ENCODE measurements at places on chromosomes 1 and 21.
A peak's percentile ranks its signal among the peaks of the same experiment; 100 is the strongest.

DNA sequence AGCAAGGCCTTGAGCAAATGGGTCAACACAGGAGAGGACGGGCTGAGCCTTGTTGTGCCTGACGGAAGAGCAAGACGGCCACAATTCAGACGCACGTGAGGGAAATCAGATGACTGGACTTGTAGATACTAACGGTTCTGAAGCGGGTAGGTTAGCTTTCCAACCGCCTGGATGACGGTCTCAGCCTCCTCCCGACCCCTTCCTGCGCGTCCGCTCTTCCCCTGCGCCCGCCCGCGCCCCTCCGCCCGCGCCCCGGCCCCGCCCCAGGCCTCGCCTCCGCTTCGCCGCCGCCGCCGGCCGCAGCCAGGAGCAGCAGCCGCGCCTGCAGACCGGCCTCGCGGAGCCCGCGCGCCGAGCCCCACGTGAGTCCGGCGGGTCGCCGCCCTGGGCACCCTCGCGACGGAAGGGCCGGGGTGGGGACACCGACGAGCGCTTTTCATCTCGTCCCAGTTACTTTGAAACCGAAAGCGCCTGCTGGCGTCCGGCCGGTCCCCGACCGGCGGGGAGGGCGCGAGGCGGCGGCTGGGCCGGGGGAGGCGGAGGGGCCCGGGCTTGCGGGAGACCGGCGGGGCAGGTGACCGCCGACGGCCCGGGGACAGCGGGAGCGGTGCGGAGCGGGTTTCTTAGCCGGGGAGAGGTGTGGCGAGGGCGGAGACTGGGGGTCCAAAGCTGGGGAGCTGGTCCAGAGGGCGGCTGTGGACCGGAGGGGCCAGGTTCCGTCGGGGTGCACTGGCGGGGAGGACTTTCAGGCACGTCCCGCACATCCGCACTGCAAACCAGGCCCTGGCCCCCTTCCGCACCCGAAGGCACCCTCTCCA, at the start of gene TRAF5:
Gene TRAF5 (plus strand): TSS at position 306 of the 818 bp plus-strand sequence. CDS start 26,407 bp downstream, outside the sequence.
- no peak for DNase-seq

DNA sequence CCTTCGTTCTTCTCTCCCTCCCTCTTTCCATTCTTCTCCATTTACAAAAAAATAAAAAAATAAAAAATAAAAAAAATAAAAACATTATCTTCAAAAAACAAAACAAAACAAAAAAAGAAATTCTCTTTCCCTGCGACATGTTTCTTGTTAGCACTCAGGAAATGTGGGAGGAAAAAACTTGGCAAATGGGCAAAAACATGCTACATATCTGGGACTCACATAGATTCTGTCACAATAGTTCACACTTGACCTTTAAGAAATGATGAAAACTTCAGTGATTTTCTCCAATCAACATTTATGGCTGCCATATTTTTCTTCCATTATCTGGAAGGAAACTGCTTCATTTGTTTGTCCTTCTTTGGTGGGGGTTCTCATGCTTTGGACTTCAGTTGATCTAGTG, 109.3 kb downstream of the PRKAB2 start:
- DNase-seq: no peak

DNA sequence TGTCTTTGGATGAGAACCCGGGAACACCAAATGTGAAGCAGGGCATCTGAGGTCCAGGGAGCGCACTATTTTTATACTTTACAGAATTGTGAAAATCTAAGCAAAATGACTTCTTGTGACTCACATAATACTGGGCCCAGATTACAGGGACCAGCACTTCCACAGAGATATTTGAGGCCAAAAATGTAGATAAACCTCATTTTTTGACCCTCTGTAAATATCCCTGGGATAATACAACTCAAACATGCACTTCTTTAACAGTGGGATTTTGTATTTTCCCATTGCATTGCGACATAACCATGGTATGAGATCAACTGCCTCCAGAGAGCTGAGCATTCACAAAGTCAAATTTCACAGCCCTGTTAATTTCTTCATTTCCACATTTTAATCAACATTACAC, 289.4 kb upstream of the ADGRL4 start:
- no peak for DNase-seq

GRCh38 chr1:59718989-59719360, 95.8 kb upstream of the HOOK1 start:
- DNase-seq: no peak

DNA sequence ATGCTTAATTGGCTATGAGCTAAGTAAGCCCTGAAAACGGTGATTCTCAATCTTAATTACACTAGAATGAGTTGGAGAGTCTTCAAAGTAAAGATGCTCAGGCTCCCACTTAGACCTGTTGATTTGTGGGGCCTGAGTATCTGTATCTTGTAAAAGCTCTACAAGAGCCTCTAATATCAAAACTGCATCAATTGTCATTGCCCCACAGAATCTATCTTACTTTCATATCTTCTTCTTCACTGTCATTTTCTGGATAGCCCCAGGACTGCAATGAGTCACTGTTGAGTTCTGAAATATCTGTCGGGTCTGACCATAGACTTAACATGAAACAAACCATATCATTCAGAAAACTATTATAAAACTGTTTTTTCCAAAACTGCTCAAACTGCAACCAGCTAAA, 102.8 kb upstream of the SERTAD4 start:
- DNase-seq: no peak

GRCh38 chr1:156113282-156113950, 1.1 kb upstream of the LMNA start:
- peak; percentile 68 for DNase-seq

DNA sequence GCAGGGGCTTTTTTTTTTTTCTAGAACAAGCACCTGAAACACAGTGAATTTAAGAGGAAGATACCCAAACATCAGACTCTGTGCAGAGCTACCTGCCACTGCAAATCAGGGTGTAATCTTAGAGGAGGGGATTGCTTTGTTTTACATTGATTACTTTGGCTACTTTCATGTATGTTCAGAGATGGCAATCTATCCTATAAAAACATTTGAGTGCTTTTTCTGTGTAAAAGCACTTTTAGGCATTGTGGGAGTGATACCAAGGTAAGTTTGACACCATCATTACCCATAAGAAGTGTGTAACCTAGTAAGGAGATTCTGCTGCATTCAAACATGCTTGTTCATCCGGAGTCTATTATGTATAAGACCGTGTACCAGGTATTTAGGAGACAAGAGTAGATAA, 50.1 kb downstream of the ZFYVE9 start:
- DNase-seq: no peak

DNA sequence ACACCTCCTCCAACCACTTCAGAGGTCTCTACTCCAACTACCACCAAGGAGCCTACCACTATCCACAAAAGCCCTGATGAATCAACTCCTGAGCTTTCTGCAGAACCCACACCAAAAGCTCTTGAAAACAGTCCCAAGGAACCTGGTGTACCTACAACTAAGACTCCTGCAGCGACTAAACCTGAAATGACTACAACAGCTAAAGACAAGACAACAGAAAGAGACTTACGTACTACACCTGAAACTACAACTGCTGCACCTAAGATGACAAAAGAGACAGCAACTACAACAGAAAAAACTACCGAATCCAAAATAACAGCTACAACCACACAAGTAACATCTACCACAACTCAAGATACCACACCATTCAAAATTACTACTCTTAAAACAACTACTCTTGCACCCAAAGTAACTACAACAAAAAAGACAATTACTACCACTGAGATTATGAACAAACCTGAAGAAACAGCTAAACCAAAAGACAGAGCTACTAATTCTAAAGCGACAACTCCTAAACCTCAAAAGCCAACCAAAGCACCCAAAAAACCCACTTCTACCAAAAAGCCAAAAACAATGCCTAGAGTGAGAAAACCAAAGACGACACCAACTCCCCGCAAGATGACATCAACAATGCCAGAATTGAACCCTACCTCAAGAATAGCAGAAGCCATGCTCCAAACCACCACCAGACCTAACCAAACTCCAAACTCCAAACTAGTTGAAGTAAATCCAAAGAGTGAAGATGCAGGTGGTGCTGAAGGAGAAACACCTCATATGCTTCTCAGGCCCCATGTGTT, 66.6 kb downstream of the TPR start:
- DNase-seq: no peak

- no peak for DNase-seq
These were observed 1581.4 kb downstream of the KCNT2 start for GRCh38 chr1:195026792-195027191.

DNA sequence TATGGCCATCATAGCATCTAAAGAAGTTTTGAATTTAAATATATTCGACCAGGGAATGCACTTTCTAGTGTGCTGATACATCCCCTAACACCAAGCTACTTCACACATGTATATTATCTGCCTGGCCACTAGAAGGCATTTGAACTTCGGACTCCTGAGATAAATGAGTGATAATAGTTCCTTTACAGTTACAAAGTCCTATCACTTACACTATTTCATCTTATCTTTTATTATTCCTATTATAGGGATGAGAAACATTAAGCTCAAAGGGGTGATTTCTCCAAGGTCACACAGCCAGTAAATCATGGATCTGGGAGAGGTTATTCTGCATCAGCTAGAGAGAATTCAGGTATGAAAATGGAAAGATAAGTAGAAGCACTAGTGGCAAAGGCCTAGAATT, 40.3 kb downstream of the GPATCH2 start:
- DNase-seq: no peak

GRCh38 chr1:7616076-7616832, 154.8 kb upstream of the VAMP3 start:
- peak; percentile 8 for DNase-seq

- no peak for DNase-seq
These were observed 30.5 kb upstream of the B3GALT2 start for GRCh38 chr1:193216920-193217319.

DNA sequence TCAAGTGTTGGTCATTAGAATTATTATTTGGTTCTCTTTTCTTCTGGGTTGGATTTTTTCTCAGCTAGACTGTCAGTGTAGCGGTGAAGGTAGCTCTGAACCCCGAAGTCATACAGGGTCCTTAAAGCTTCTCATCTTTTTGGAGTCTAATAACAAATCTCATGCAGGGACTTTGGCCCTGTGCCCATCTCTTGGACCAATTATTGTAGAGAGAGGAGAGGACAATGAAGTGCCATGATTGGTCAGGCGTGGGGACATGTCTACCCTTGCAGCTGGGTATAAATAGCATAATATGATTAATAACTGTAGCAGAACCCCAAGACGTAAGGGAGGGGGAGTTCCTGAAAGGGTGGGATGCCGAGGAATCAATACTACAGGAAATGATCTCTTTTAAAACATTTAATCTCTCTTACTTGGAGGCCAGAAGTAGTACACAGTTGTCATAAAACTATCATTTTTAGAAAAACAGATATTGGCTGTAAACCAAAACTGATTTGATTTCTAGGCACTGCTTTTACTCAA, 8.8 kb downstream of the MAGI3 start:
- no peak for DNase-seq

DNA sequence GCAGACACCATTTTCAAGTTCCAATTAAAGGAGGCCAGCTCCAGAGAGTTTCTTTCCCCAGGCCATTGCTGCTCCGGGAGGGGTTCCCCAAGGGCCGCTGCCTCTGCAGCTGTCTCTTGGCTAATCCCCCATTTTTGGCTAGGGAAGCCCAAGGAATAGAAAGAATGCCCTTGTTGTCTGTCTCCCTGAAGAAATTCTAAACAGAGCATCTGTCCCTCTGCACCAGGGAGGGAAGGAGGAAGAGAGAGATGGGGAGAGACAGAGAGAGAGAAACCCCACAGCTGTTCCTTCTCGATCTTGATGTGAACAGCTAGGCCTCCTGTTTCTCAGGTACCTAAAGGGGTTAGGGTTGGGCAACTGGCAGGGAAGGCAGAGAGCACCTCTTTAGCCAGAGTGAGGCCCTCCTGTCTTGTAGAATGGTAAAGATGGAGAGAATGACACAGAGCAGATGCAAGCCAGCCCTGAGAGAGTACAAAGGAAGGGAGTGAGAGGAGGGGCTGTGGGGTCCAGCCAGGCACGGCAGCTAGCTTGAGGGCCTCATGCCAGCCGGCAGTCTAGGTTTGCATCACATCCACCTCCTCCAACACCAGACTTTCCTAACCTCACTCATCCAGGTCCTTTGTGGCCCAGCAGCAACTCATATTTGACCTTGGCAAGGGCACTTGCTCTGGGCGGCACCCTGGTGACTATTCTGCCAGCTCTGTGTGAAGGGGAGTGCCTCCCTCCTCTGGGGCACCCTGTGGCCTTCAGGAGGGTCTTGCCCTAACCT, 13.1 kb downstream of the OPTC start:
- no peak for DNase-seq

DNA sequence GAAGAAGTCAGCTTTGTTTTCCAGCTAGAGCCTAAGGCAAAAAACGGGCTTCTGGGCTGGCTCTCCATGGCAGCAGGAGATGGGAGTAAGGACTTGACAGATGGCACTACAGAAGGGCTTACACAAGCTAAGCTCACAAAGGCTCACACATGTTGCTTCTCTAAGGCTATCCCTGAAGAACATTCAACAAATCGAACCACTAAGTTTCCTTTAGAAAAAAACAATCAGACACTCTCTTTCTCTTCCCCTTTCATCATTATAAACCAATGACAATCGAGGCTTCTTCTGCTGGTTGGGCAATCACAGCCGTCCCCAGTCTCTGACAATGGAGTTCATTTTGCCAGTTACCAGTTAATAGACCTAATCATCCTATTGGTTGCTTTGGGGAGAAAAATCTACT, 40.5 kb downstream of the TRIT1 start:
- DNase-seq: no peak

DNA sequence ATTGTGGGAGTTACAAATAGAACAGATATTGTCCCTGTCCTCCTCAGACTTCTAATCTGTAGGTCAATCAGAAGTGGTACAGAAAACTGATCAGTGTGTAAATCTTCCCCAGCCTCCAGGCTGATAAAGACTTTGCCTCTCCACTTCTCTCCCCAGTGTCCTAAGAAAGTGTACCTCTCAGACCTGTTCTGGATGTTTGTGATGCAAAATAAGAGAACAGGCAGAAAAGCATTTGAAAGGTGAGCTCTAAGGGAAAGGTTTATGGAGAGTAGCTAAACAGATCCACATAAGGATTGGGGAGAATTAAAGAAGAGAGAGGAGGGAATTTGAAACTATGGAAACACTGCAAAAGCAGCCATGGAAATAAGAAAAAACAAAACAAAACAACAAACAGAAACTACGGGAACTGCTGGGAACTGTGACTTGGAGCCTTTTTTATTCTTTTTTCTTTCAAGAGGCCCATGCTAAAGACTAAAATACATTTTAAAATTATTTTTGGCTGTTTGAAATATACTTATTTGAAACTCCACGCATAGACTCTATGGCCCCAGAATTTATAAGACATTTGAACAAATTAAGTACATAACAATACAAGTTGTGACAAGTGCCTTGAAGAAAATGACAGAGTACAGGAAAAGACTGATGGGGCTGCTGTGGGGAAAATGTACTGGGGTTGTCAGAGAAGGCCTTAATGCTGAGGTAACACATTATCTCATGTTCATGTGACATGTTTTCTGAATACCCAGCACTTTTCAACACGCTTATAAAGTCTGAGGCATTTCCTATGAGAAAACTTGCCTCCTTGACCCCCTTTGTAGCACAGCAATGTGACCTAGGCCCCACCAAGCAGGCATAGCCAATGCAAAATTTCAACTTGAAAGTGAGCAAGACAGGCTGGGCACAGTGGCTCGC, 51.2 kb downstream of the TRAF5 start:
- DNase-seq: no peak

DNA sequence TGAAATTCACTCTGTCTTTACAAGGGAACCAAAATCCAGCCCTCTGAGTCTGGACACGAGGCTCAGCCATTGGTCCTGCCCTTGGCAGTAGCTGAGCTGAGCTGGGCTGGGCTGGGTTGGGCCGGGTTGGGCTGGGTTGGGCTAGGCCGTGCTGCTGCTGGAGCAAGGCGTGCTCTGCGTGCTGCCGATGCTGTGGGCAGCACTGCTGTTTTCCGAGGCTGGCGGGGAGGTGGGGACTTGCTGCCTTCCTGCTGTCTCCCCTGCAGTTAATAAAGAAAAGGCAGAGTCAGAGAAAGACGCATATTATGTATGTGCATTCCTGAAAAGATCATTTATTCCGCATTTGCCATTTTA, 182.9 kb downstream of the CDC7 start:
- DNase-seq: no peak
